ENCODE measurements at places on chromosomes 1 and 21. TPM values are rescaled to one million over a fixed set of nuclear protein-coding genes. Genes with fewer than 3 reads are reported as not detected.

C8A gene
- total RNA-seq = 0.77 TPM

GON4L gene
- 69.4 TPM for total RNA-seq

CA14 gene
- 13.1 TPM for total RNA-seq

- no peak for DNase-seq
Observed at GRCh38 chr1:236391008-236391407, 3.1 kb upstream of the EDARADD start.

DNA sequence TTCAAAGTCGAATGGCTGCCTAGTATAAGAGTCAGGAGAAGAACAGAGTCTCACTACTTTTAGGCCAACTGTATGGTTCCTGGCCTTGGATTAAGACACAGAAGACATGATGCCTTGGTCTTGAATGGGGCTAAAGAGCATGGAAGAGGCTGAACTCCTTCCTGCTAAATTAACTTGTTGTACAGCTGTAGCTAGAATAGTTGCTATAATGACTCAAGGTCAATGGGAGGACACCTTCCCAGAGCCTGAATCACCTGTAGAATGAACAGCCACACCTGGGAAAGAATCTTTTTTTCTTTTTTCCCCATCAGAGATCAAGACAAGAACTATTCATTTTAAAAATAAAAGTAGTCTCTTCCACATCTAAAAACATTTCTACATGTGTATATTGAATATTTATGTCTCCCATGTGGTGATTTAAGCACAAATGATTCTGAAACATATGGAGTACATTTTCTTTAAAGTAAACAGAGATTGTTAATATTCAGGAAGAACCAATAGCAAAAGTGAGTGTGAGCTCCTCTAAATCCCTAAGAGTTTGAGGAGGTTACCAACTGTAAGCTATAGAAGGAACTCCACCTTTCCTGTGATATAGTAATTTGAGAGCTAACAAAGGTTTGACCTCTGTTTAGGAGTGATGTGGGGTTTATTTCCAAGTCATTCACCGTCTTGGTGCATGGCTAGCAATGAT, 191.3 kb downstream of the TGFB2 start:
- DNase-seq = no peak

DNA sequence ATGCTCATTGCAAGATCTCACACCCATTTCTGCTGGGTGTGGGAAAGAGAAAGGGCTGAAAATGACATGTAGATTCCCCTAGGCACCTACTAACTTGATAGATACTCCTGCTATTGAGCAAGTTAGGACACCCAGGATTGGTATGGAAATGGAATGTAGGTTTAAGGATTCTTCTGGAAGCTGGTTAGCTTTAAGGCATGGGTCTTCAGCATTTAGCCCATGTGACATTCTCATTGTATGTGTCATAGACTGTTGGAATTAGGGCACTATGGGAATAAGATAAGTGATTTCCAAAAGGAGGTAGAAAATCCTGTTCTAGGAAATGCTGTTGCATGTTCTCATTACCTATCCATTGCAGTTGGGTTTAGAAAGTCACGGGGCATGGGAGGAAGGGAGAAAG, 76.2 kb downstream of the DISC1 start:
- DNase-seq = no peak

DNA sequence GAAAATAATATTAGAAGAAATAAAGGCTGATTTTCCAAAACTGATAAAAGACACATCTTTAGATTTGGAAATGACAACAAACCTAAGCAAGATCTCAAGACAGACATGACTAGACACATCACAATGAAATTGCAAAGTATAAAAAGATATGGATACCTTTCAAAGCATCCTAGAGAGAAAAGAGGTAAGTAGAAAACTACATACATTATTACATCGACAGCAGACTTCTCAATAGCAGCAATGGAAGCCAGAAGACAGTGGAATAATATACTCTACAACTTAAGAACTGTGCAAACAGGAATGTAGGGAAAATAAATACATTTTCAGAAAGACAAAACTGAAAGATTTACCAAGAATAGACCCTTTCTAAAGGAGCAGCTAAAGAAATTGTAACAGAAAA, 50.2 kb downstream of the DENND1B start:
- DNase-seq = no peak

- DNase-seq = no peak
Observed at GRCh38 chr1:172905452-172905851, 145.3 kb downstream of the TNFSF18 start.

GRCh38 chr1:221805121-221805520, 63.2 kb upstream of the DUSP10 start:
- DNase-seq = no peak

DNA sequence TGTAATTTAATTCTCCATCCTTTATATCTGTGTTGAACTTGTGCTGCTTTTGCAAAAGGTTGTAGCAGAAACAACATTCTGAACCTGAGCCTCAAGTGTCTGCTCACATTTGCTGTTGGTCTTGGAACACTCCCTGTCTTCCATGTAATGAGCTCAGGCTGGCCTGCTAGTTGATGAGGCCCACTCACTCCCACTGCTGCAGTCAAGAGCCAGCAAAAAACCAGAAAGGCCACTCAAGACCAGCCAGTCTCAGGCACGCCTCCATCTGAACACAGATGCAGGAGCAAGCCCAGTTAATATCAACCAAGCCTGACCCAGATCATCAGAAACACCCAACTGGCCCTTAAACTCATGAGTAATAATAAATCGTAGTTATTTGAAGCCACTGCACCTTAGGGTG, 342.2 kb upstream of the NFIA start:
- DNase-seq = no peak
